ENCODE measurements at places on chromosomes 6 and 20.

- peak; percentile 14 for DNase-seq
Observed at GRCh38 chr6:137094411-137095008, 49.7 kb upstream of the IL20RA start.

GRCh38 chr6:8236956-8237355 is 134.6 kb upstream of the EEF1E1 start:
- no peak for DNase-seq

DNA sequence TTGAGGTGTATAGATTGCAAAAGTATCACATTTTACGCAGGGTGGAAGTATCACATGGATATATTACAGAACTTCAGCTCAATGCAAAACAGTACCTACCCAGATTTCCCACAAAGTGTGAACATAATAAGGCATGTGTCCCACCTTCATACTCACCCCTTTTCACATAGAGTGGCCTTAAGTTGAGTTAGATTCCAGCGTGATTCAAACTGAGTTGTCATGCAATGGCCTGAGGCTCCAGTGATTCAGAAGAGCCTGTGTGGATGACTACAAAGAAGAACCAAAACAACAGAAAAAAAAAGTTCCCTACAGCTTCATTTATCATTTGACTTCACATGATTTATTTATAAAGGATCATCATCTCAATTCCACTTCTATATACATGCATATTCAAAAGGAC is 309.7 kb downstream of the SLC35F1 start:
- DNase-seq, result no peak

DNA sequence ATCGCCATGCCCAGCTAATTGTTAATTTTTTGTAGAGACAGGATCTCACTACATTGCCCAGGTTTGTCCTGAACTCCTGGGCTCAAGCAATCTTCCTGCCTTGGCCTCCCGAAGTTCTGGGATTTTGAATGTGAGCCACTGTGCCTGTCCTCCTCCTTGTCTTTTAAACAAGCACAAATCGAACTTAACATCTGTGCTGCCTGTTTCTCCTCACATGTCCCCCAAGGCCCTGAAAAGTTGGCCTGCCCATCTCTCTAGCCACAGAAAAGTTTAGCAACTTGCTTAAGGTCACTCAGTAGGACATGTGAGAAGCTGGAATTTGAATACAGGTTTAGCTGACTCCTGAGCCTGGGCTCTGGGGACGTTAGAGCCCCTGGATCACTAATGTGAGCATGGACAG is 115.7 kb upstream of the KCNG1 start:
- no peak for DNase-seq

DNA sequence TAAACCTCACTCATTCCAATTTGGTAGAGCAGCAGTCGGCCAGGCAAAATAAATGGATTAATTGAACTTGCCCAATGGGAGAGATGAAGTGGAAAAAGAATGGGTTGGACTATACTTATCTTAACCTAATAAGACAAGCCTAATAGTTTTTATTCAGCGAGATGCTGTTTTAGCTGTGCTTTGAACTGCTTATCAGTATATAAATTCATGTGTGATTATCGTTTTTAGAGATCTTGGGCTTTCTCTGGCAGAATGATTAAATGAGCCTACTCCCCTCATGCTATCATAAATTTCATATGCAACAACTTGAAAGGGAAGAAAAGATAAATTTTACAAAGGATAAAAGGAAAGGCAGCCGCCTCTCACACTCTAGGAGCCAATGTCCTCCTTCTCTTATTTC is 59.8 kb downstream of the SNAP25 start:
- DNase-seq, result no peak

GRCh38 chr20:48812600-48813445 is 15.0 kb downstream of the PREX1 start:
- DNase-seq, result no peak
